ENCODE measurements at places on chromosomes 3 and 15.

GRCh38 chr15:66007663-66008262 is 138.5 kb downstream of the RAB11A start:
- no peak for DNase-seq

DNA sequence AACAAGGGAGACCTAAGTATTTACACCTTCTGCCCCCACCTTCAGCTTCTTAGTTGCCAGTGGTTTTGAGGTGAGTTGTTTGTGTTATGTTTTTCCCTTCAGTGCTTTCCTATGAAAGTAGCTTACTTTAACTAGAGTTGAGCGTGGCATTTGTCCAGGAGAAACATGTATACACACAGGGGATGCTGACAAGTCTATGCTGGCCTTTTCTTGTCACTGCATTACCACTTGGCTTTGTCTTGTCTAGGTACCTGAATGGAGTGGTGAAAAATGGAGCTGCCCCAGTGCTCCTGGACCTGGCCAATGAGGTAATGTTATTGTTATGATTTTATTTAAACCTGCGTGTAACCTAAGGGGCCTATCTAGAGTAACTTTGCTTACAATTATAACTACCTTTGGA is 74.4 kb downstream of the CDIN1 start:
- no peak for DNase-seq

GRCh38 chr15:80861731-80862170 is 82.6 kb downstream of the CEMIP start:
- no peak for DNase-seq

GRCh38 chr15:81146466-81146865 is 12.4 kb downstream of the CFAP161 start:
- no peak for DNase-seq

DNA sequence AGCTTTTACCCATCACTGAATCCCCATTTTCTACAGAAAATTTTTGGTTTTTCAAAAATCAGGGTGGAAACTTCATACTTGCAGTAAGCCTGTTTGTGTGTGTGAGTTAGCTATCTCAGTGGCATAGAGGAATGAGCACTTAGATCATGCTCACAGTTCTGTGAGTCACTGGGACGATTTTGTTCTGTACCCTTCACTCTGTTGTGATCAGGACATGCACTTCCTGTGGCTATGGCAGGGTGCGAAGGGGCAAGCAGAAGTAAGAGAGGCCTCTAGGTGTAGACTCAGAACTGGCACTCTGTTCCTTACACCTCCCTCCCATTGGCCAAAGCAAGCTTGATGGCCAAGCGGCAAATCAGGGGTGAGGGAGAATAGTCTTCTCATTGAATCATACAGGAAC is 11.6 kb downstream of the NIPA2 start:
- no peak for DNase-seq

DNA sequence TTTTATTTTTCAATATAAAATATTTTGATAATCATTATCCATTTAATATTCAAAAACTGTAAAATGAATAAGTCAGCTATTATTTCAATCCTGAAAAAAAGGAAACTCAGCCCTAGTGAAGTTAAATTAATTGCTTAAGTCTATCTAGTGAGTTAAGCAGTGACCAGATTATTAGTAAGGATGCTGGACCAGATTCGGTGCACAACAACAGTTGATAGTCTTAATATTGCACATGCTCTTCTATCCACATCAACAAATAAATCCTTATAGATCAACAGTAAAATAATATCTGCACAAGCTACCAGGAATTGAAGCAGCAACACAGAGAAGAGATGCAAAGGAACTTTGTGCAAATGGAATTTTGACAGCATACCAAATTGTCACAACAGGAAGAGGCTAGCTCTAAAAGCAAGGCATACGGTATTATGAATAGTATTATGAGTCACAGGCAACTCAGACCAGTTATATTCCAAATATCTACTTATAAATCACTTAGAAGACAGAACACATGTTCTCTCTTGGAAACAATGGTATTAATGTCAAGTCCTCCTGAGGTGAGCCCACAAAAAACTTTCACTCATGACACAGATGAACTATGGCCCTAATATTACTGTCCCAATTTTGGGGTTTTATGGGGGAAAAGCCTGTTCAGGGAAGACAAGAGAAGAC is 24.9 kb downstream of the VPS13C start:
- peak; percentile 63 for DNase-seq

DNA sequence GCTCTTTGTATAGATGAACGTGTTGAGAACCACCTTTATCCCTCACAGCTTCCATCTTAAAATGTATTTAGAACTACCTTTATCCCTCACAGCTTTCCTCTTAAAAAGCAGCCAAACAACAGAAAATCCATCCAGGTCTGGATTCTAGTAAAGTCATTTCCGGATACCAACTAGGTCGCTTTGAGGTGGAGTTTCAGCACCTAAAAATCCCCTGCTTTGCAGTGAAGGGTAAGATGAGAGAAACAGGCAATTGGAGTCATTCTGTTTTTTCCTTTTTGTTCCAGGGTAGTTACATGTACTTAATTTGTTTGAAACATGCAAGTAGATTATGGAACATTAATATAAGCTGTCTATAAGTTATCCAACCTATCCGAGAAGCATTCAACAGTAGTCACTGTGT is 192.0 kb downstream of the UBE2E2 start:
- no peak for DNase-seq

DNA sequence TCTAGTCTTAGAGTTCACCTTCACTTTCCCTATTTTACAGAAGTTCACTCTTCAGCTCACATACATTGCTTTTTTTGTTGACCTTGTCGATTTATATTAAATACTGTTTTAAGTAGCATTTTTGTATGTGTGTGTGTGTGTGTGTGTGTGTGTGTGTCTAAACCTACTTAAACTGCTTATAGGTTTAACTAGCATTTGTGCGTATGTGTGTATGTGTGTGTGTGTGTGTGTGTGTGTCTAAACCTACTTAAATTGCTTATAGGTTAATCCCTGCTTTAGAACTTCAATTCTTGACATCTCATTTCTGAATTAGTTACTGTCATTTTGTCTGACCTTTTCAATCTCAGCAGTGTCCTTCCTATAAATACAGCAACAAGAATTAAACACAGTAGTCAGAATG is 254.8 kb upstream of the EPHA3 start:
- DNase-seq, result no peak

DNA sequence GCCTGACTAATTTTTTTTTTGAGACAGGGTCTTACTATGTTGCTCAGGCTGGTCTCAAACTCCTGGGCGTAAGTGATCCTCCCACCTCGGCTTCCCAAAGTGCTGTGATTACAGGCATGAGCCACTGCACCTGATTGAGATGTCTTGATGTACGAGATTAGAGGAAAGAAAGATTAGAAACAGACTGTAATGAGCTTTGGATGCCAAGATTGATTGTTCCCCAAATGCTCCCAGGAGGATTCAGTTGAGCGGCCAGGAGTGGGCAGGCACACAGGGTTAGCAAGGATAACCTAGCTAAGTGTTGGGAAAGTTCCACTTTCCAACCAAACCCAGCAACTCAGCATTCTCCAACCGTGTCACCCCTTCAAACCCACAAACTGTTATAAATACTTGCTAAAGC is 63.7 kb downstream of the SRGAP3 start:
- no peak for DNase-seq

- DNase-seq, result peak; percentile 68
These were observed 174.1 kb downstream of the KLHL25 start for GRCh38 chr15:85620690-85621049.

DNA sequence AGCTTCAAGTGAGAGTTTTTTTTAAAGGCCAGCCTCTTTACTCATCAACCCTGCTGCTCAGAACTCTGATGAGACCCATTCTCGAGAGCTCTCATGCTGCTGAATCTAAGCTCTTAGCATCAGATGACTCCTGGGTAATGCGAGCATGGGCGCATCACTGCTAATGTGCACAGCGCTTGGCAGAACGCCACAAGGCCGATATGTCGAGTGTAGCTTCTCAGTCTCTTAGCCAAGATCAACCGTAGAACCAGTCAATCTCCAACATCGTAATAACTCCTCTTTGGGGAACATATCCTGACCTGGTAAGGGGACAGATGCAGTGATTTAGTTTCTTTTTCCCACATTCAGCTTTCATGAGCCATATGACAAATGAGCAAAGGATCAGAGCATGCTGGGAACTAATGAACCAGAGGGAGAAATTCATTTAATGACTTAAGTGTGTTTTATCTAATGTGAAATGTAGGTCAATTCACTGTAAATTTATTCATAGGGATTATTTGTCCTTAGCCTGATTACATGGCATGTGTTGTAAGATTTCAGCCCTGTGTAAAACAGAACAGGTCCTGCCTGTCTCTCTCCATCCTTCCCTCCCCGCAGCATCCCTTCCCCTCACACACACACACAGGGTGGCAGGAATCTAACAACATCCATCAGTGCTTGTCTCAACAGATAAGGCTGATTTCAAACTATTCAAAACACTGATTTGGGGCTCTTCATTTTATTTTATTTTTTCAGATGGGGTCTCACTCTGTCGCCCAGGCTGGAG is 195.4 kb upstream of the C2CD4B start:
- DNase-seq, result no peak

DNA sequence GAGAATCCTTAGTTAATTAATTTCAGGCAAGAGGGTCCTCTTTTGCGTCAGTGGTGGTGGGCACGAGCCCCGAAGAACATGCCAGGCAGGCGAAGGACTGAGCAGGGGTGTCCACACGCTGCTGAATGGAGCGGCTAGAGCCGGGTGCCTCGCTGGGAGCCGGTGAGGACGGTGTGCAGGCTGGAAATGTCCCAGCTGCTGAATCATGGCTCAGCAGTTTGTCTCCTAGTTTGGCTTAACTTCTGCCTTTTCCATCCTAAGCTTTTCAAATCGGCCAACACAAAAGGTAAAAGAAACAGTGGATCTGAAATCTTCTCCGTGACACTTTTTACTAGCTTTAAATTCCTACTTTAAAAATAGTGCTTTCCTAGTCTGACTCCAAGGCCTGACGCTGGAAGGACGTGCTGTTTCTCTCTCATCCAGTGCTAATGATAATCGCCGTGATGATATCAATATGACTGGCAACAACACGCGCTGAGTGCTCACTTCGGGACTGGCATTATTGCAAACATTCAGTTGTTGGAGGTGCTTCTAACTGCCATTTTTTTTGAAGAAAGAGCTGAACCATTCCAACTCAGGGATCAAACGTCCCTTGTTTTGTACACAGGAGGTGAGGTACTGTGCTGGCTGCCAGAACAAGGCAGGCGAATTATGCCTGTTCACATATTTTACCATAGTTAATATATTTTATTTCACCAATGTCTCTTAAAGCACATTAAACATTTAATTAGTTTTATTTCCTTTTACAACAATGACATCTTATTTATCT is 19.8 kb downstream of the PCSK6 start:
- no peak for DNase-seq

GRCh38 chr15:84762840-84763572 is 14.6 kb downstream of the ZNF592 start:
- no peak for DNase-seq

DNA sequence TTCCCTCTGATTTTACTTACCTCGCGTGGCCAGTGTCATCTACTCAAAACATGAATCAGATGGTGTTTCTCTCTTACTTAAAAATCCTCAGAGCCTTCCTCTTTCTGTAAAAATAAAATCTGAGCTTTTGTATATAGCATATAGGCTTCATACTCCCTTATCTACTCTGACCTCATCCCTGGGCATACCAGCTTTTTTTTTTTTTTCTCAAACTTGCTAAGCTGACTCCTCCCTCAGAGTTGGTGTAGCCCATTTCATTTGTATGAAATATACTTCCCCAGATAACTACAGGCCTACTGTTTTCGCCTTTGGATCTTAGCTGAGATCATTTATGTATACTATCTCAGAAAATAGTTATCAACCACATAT is 648.9 kb upstream of the ALCAM start:
- peak; percentile 36 for DNase-seq

- DNase-seq, result no peak
These were observed 63.2 kb downstream of the MAGEF1 start for GRCh38 chr3:184648636-184649035.

GRCh38 chr15:77032052-77032646 is 37.2 kb downstream of the PSTPIP1 start:
- DNase-seq, result no peak

GRCh38 chr3:154764856-154765640 is 315.1 kb upstream of the MME start:
- DNase-seq, result no peak

- DNase-seq, result no peak
These were observed at the start of gene EPHA6 for GRCh38 chr3:96813820-96814650. Gene EPHA6 (plus strand): TSS chr3:96814594.

DNA sequence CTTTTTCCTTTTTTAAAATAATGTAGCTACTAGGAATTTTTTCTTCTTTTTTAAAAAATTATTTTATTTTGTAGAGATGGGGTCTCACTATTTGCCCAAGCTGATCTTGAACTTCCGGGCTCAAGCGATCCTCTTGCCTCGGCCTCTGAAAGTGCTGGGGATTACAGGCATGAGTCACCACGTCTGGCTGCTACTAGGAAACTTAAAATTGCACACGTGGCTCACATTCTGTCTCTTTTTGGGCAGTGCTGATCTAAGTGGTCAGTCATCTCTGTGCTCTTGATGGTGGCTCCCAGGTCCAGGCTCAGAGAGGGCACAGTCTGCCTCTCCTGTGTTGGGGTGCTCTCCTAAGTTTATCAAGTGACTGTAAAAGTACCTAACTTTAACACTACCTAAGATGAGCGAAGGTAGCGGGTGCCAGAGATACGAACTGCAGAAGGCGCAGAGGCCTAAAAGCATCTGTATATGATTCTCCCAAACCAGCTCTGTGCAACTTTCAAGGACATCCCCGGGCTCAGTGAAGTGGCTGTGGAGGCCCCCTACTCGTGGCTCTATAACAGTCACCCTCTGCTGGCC is 52.9 kb upstream of the SEC13 start:
- DNase-seq, result peak; percentile 72

DNA sequence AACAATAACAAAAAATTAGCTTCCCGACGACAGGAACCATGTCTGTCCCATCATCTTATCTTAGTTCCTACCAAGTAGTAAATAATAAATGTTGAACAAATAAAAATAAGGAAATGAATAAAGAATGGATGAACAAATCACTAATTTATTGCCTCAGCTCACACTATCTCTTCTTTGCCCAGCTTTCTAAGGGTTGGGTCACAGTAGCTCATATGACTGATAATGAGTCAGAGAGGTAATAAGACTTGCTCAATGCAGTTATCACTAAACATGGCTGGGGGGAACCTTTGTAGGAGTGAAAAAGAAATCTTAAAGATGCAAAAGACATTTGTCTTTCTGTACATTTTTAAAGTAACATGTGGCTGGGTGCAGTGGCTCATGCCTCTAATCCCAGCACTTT is 182.2 kb downstream of the WDR76 start:
- DNase-seq, result peak; percentile 70

DNA sequence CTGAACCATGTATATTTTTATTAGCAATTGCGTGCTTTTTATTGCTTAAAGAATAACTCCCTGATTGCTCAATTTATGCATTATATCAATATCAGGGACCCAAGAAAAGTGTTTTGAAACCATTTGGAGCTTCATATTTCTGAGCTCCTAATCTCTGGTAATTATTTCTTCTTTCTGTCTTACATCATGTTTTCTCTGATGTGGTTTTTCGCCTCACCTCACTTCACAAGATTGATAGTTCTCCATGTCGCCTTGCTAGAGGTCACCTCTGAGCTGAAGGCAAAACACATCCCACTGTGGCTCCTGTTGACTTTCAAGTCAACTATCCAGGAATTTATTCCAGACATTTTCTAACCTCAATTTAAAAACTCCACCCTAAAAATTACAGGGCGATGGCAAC is 837.4 kb downstream of the CADM2 start:
- DNase-seq, result no peak

Measured in M059J (cell line).